ENCODE measurements at places on chromosomes 2 and 18.

DNA sequence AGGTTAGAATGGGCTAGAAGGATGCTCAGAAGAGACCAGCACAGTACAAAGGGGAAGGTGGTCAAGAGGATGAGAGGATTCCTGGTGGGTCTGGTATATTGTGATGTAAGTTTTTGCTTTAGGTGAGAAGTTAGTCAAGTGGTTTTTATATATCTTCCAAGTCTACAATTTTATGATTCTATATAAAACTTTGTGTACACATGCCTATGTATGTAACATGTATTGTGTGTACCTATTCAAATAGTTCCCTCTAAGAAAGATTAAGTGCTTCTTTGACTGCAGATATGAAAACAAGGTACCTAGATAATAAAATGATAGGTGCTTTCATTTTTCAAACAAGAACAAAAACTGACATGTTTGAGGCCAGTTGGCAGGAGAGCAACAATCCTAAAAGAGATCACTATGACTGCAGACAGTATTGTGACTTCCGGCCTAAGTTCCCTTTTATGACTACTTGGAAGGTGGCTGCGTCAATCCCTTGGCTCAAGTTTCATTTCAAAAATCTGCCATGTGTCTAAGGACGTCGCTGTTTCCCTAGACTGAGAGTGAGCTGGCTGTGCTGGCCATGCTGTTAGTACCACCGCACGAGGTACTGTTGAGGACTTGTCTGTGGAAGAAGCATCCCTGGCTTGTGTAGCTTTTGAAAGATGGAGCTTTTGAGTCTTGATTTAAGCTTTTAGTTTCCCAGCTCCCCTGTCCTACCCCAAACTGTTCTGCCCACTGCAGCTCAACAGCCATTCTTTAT is 123.1 kb downstream of the PRPF40A start:
- no peak for DNase-seq

DNA sequence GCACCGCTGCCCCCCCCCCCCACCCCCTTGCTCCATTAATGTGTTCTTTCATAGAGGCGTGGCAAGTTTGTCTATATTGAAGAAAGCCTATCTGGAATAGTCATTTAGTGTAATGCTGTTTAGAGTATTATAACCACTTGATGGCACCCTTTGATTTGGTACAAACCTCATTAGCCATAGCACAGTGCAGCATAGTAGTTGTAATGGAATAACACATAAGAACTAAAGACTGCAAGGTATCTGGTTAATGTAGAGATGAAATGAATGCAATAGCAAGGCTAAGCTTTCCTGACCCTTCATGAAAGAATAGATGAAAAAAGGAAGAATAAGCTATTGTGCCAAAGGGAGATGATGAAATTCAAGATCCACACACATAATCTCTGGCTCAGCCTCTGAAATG is 81.9 kb downstream of the EHBP1 start:
- DNase-seq = peak; percentile 32

GRCh38 chr2:1181893-1182292 is 231.2 kb downstream of the SNTG2 start:
- no peak for DNase-seq

- DNase-seq = no peak
Measured at GRCh38 chr18:56374007-56374655, 264.3 kb downstream of the TXNL1 start.

DNA sequence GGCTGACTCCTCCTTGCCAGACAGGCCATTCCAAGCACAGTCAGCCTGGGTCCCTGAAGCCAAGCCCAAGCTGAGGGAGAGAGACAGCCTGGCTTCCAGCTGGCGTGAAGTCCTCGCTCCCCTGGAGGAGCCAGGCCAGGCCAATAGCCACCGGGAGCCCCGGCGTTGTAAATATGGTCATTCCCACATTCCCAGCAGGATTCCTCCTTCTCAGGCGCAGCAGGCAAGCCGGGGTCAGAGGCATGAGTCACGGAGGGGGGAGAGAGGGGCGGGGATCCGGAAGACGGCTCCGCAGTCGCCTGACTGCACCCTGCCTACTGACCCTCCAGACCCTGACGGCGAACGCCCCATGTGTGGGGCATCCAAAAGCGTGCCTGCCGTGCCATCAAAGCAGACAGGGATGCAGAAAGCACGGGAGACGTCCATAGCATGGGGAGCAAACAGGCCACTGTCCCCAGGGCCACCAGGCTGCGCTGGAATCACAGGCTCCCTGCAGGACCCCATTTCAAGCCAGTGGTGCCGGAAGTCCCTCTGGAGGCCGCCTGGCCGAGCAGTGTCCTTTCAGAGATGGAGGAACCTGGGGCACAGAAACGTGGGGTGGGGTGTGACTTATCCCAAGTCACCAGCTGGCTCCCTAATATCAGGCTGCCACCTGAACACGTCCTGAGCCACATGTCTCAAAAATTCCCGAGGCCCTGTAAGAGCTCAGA is 48.2 kb downstream of the TWIST2 start:
- DNase-seq = no peak

- peak; percentile 44 for DNase-seq
Measured at GRCh38 chr2:74261204-74261864, 62.9 kb downstream of the MTHFD2 start.

DNA sequence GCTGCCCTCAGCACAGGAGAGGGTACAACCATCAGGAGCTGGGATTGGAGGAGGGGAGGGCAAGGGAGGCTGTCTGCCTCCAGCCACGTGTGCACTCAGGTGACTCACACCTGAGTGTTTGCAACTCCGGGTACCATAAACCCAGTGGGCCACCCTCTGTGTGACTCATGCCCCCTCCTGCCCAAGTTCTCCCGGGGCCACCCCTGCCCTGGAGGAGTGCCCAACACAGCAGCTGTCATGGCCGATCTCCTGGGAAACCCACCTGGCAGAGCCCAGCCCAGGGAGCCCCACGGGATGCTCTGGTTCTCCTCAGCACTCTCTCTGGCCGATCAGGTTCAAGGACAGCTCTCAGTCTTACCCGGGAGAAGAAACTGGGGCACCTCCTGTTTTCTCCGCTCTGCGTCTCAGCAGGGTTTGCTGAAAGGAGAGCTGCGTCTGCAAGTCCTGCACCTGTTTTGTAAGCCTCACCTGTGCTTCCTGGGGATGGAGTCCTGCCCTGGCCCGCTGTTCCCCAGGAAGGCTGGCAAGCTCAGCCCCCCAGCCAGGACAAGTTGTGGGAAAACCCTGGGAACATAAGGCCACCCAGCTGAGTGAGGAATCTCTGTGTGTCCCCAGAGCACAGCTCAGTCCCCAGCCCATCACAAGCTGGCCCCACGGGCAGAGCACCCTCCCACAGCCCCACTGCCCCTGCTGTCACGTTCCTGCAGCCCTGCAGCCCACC is 44.0 kb upstream of the UBE2F start:
- no peak for DNase-seq

DNA sequence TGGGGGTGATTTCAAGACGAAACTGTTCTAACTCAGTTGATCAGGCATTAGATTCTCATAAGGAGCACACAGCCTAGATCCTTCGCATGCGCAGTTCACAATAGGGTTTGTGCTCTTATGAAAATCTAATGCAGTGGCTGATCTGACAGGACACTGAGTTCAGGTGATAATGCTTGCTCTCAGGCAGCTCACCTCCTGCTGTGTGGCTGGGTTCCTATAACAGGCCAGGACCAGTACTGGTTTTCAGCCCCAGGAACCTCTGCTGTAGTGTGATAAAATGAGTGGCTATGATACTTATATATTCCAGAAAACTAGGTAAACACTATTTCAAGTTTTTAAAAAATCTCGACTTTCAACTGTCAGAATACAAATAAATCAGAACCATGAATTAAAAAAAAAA is 271.4 kb downstream of the GALNT13 start:
- DNase-seq = no peak

- no peak for DNase-seq
Measured at GRCh38 chr2:185979546-185980071, 241.0 kb downstream of the FSIP2 start.

GRCh38 chr2:168594778-168595177 is 138.7 kb downstream of the CERS6 start:
- DNase-seq = no peak

DNA sequence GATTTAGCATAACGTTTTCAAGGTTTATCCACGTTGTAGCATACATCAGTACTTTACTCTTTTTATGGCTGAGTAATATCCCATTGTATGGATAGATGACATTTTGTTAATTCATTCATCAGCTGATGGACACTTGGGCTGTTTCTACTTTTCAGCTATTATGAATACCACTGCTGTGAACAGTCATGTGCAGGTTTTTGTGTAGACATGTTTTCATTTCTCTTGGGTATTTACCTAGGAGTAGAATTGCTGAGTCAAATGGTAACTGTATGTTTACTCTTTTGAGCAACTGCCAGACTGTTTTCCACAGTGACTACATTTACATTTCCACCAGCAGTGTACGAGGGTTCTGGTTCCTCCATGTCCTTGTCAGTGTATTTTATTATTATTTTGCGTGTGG is 33.9 kb downstream of the COX7A2L start:
- DNase-seq = no peak

DNA sequence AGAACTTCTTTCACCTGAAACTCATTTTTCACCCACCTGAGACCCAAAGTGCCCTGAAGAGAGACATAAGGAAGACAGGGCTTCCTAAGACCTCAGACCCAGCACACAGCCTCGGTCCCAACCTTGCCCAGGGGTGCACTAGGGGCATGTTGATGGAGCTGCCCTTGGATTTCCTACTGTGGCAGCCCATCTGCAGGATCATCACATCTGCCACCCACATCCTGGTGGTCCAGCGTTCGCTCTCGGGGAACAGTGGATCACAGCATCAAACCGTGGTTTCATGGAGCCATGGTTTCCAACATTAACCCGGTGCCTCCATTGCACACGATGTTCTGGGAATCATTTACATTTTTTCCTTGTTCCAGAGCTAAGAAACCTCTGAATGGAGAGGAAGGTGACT is 186.4 kb downstream of the TFCP2L1 start:
- no peak for DNase-seq

- DNase-seq = no peak
Measured at GRCh38 chr2:115194623-115195022, 752.2 kb downstream of the DPP10 start.

- no peak for DNase-seq
Measured at GRCh38 chr2:65919550-65920188, 487.3 kb upstream of the SPRED2 start.

DNA sequence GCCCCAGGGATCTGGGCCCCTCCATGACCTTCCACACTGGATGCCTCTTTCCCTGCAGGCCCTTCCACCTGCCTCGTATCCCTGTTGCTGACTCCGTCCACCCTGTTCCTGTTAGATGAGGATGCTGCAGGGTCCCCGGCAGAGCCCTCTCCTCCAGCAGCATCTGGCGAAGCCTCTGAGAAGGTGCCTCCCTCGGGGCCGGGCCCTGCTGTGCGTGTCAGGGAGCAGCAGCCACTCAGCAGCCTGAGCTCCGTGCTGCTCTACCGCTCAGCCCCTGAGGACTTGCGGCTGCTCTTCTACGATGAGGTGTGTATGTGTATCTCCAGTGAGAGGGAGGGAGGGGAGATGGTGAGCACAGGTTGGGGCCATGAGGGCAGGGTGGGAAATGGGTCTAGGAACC is 12.4 kb upstream of the SLC4A3 start:
- DNase-seq = no peak

DNA sequence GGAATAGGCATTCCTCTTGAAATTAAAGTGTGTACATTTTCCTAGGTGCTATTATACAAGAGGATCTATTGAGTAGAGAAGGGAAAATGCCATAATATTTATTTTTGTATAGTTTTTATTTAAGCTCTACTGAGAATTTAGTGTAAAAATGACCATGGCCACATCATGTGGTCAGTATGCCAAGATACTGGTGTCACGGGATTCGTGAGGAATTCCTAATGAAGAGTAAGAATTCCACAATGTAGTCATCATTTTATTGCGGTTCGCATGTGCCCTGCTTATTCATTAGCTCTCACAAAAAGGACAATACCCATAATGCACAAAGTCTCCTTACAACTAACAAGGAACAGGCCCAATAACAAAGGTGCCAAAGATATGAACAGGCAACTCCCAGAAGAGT is 39.3 kb upstream of the PARD3B start:
- no peak for DNase-seq

GRCh38 chr2:23495661-23496114 is 110.7 kb downstream of the KLHL29 start:
- no peak for DNase-seq

DNA sequence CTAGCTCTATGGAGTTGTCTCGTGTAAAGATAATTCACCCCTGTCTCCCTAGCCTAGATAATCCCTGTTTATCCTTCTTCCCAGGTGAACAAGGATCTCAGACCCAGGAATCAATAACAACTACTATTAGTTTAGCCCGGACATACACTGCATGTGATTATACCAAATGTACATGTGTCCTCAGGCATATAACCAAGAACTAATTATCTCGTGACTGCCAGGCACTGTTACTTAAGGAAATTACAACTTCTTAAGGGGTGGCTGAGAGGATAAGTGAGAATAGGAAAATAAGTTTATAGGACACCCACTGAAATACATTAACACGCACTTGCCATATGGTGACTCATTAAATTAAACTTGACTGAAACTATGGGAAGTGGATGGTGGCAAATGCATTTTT is 126.6 kb downstream of the CNTNAP5 start:
- DNase-seq = no peak

DNA sequence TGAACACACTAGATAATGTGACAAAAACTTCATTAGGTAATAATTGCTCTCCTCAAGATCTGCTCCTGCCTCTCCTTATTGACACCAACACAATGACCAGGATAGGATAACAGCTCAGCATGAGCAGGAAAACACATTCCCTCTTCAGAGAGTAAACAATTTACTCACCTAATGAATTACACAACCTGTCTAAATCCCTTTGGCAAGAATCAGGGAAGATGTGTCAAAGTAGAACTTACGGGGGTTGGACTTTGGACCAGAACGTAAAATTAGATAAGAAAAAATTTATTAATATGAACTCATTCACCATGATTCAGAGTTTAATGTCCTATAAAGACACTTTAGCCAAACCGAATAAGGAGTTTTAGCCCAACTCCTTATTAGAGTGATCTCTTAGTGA is 512.2 kb downstream of the SATB2 start:
- DNase-seq = no peak

DNA sequence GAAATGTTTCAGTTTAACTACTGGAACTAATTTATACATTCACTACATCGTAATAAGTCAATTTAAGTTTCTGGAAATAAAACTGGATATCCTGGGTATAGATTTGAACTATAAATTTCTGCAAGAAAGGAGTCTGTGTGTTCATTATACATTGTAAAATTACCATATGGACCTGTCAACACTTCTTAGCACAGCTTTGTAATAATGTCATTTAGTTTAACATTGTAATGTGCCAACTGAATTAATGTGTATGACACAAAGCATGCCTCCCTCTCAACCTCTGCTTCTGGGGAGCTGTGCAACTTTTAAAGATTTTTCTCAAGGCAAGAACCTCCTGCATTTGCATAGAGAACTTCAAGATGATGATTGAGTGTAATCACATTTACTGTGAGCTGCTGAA is 213.7 kb upstream of the GALNT5 start:
- DNase-seq = no peak

- DNase-seq = no peak
Measured at GRCh38 chr2:240952496-240953246, 45.7 kb upstream of the SNED1 start.
